ENCODE measurements at places on chromosomes 3 and 15.

GRCh38 chr3:111781561-111782446 lies 77.3 kb upstream of the PHLDB2 start:
- DNase-seq = no peak

DNA sequence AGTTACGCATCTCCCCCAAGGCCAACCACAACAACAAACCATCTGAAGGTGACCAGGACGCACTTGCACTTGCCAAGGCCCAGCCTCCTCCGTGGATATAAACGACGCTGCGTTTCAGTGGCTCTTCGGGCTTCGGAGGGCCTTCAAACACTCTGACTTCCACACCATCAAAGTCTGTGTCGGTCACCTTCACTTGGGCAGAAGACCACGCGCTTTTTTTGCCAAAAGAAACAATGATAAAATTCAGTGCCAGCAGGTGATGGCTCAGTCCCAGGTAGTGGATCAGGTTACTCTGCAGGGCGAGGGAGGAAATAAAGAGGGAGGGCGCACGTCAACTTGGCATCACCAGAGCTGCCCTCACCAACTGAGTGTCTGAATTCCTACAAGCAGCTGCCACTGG lies 63.0 kb downstream of the NCEH1 start:
- DNase-seq = no peak

GRCh38 chr3:24004171-24004938 lies 59.3 kb downstream of the NR1D2 start:
- DNase-seq = no peak

GRCh38 chr3:16808393-16809107 lies 76.2 kb upstream of the PLCL2 start:
- DNase-seq = no peak

- DNase-seq = no peak
Measured at GRCh38 chr3:122727294-122727693, 46.7 kb downstream of the PARP14 start.

- no peak for DNase-seq
Measured at GRCh38 chr15:96213896-96214295, 116.6 kb upstream of the NR2F2 start.

- no peak for DNase-seq
Measured at GRCh38 chr15:53009093-53009492, 219.0 kb upstream of the ONECUT1 start.

DNA sequence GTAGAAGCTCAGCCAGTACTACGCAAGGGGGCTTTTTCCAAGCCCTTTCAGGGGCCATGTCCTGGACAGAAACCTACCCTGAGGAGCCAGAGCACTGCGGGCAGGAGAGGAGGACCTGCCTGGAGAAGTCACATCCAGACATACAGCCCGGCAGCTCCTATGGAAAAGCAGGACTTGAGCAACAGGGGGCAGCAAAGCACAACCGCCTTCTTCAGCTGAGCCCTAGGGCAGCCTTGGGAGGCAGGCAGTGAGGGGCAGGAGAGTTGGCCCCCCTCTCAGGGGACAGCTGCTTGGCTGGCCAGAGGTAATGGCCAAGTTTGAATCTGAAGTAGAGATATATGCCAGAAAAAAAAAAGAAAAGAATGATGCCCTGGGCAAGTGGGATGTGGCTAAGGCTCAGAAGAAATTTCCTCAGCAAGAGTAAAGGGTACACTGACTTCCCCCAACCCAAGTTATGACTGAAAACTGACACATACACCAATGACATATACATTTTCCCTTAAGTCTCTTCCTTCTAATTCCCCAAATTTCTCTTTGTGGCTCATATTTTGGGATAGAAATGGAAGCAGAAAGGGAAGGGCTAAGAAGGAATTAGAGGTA lies 56.9 kb downstream of the CYP19A1 start:
- peak; percentile 53 for DNase-seq
